Hematopoietic multipotent progenitor cell treated with erythropoietin and hydrocortisone succinate and interleukin-3 and kit ligand, for 8 days (in vitro differentiated cells): ENCODE measurements at places on chromosomes 13 and 19.

DNA sequence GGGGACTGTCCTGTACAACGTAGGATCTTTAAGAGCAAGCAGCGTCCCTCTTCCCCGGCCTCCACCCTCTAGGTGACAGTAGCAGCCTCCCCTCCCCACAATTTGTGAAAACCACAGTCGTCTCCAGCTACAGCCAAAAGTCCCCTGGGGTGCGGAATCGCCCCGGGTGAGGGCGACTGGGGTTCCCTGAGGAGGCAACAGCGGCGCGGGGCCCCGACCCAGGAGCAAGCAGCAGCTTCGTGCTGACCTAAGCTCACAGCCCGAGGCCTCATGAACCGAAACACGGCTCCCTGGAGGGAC lies 322 bp downstream of the ZNF558 start:
- DNase-seq: no peak

DNA sequence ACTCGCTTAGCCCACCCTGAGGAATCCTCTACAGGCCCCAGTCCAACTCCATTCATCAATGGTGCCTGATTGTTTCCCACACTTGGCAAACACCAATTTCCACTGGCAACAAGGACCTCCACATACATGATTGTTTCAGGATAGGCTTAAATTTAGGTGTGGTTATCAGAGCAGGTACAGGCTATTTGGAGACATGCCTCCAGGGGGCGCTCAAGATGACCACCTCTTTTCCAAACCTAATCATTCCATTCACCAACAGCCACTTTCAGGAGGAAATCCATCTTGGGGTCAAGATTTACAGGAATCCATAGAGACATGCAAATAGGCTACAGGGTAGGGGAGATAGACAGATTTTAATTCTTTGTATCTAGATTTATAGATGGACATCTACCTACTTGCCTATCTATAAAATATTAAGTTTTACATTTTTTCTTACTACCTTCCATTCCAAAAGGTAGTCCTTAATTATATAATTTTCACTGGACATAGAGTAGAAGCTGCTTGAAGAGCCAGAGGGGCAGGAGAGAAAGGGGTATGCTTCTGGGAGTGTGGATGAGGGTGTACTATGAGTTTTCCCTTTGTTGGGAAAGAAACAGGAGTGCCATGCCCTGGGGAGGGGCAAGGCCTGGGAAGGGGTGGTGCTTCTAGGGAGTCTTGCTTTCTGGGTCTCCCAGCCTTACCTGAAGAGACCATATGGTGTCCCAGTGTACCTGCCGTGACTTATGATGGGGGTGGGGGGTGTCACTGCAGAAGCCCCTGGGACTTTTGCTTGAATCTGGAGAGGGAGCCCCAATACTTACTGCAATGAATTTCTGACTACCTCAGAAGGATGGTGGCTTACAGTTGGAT lies 14.1 kb upstream of the PCDH8 start:
- DNase-seq: peak; percentile 38

DNA sequence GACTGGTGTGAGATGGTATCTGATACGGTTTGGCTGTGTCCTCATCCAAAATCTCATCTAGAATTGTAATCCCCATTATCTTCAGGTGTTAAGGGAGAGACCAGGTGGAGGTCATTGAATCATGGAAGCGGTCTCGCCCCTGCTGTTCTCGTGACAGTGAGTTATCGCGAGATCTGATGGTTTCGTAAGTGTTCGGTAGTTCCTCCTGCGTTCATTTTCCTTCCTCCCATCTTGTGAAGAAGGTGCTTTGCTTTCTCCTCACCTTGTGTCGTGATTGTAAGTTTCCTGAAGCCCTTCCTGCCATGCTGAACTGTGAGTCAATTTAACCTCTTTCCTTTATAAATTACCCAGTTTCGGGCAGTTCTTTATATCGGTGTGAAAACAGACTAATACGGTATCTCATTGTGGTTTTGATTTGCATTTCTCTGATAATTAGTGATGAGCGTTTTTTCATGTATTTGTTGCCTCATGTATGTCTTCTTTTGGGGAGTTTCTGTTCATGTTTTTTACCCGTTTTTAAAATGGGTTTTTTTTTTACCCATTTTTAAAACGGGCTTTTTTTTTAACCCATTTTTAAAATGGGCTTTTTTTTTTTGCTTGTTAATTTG lies 102.8 kb upstream of the SLC10A2 start:
- DNase-seq: no peak

- DNase-seq: peak; percentile 61
Observed at GRCh38 chr19:52453324-52454094, at the start of gene ZNF578. Gene ZNF578 (plus strand): TSS chr19:52453553. CDS start chr19:52501846, 48,293 bp downstream.

DNA sequence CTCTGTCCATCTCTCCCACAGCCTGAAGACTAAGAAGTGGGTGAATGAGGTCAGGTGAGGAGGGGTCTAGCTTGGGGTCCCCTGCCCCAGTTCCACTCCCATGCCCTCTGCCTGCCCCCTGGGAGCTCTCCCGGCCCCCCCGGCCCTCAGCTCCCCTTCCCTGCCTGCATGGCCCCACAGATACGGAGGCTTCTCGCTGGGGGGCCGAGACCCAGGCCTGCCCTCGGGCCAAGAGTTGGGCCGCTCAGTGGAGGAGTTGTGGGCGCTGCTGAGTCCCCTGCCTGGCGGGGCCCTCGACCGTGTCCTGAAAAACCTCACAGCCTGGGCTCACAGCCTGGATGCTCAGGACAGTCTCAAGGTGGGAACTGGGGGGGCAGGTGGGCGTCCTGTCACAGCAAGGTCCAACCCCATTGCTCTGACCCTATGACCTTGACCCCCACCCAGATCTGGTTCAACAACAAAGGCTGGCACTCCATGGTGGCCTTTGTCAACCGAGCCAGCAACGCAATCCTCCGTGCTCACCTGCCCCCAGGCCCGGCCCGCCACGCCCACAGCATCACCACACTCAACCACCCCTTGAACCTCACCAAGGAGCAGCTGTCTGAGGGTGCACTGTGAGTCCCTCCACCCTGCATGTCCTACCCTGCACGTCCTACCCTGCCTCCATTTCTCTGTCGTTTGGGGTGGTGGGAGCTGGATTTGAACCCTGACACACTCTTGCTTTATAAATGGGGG lies 10.9 kb upstream of the ARHGAP45 start:
- DNase-seq: no peak

- DNase-seq: no peak
Observed at GRCh38 chr13:50810998-50811397, 32.5 kb downstream of the DLEU7 start.

- no peak for DNase-seq
Observed at GRCh38 chr13:94778986-94779385, 66.6 kb upstream of the SOX21 start.

GRCh38 chr13:33164331-33164730 lies 121.2 kb downstream of the STARD13 start:
- no peak for DNase-seq

- peak; percentile 76 for DNase-seq
Observed at GRCh38 chr13:75372517-75372916, 109.5 kb downstream of the TBC1D4 start.

DNA sequence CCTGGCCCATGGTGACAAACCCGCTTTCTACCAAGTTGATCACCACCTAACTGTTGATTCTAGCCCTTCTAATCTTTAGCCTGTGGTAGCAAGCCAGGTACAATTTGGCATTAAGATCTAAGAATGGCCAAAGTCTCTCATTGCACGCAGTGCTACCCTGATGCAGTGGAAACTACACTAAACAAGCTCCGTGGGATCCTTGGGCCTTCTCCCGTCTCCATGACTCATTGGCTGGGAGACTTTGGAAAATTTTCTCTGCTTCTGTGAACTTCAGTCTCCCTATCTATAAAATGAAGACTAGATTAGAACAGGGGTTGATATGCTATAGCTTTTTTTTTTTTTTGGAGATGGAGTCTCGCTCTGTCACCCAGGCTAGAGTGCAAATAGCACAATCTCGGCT lies 223.0 kb downstream of the TSHZ3 start:
- no peak for DNase-seq

DNA sequence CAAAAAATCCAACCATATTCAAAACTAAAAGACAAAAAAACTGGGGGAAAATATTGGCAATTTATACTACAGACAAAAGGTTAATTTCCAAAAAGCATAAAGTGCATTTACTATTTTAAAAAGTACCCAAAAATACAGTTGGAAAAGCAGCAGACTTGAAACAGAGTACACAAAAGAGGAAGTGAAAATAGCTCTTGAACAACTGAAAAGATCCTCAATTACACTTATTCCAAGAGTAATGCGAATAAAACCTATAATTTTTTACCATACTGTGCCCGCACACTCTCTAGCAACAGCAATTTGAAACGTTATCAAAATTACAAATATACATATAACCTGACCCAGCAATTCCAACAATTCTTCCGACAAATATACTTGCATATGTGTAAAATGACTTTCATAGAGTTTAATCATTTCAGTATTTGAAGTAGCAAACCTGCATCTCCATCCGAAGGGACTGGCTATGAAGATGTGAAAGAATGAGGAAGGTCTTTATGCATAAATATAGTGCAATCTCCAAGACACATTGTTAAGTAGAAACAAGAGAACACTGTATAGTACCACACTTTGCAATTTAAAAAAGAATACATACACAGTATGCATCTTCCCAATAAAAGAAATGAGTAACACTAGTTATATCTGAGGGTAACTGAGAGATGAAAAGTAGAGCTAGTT lies 25.4 kb downstream of the ALG5 start:
- no peak for DNase-seq

DNA sequence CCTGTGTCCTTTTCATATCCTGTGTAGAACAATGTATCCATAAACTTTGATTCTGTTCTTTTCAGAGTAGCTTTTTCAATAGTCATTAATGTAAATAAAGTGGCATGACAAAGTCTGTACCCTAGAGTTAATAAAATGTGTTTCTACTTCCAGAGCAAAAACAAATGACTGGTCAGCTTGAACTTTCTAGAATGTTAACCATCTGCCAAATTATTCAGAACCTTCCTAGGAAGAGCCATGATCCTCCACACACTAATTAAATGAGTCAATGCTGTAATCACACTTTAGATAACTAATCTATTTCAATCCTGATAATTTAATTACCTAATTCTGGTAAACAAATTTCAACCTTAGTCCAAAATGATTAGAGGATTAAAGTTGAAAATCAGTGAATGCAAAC lies 73.2 kb downstream of the DIAPH3 start:
- DNase-seq: no peak

GRCh38 chr13:98824376-98825160 lies 72.1 kb upstream of the SLC15A1 start:
- no peak for DNase-seq

DNA sequence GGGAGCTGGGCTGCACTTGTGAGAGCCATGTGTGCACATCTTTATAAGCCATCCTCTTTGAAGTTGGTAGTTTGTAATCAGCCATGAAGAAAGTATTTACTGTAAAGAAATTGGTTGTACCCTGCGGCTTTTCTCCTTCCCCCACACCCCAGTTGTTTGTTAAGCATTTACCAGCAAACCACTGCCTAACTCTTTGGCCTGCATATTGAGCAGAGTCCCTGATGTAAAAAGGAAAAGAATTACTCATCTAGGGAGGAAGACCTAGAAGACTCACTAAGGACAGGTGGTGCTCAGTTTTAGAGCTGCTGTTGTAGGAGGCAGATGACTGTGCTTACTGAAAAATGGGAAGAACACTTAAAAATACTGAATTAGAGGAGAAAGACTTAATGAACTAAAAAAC lies 245.3 kb downstream of the PCCA start:
- no peak for DNase-seq

- no peak for DNase-seq
Observed at GRCh38 chr13:44685641-44686040, 109.5 kb upstream of the TSC22D1 start.

DNA sequence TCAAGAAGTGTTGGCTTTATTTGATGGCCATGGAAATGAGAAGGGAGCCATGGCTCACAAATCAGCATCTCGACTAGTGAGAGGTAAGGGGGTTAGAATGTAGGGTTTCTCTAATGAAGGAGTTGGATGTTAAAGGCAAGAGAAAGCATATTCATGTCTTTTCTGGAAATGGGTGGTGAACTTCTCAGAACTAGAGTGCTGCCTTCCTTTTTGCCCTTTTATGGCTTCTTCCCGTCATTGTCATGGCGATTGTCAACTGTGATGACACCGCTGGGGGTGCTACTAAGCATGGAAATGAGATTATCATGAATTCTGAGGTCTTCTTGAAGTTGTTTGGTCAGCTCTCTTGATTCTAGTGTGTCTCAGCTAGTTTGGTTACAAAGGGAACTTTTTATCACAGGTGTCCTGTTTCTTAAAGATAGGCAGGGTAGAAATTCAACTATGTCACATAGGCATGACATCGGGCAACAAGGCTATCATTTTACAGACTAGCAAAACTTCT lies 180.4 kb downstream of the LIG4 start:
- DNase-seq: no peak

DNA sequence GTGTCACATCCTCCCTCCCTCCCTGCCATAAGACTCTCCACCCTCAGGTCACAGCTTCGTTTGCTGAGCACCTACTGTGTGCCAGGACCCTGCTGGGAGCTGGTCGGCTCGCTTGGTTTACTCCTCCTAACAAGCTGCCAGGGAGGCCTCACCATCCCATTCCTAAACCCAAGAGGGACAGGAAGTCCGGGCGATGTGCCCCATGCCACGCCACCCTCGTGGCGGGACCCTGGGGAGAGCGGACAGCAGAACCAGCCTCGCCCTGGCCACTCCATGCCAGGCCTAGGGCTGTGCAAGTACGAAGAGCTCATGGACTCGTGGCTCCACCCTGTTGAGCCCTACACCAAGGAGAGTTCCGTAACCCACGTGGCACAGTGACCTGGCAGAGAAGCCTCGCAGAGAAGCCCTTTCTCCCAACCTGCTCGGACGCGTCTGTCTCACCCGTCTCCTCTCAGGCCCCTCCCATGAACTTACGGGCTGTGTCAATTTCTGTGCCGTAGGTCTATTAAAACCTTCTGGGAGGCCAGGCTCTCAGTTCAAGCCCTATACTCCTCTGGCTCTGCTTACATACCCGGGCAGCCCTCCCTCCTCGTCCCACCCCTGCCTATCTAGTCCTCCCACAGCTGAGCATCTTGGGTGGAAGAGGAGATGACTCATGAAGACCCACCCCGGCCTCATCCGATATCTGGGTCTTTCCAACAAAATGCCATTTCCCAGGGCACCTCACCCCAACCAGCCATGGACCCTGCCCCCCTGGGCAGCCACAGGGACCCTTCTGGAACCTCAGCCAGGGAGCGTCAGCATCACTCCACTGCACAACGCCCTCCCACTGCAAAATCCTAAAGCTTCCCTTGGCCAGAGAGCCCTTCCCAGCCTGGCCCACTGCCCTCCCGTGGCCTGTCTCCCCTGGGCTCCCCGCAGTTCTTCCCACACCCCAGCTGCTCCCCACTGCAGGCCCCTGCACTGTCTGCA lies 2.6 kb downstream of the UBXN6 start:
- peak; percentile 96 for DNase-seq

- DNase-seq: no peak
Observed at GRCh38 chr19:8684001-8684902, 14.3 kb downstream of the ACTL9 start.

- DNase-seq: peak; percentile 69
Observed at GRCh38 chr19:45117167-45117594, 24.2 kb downstream of the PPP1R37 start.
